PC-9 (cell line): ENCODE measurements at places on chromosomes 2 and 18.

- no peak overlapping the region for H3K4me3 ChIP-seq
- DNase-seq: no peak
- no peaks in the 10 kb centered on the region for H3K27me3 ChIP-seq
Measured at GRCh38 chr2:210956101-210956500, 399.7 kb downstream of the CPS1 start.

- H3K4me3 ChIP-seq: peak overlapping the region; percentile 45; the same call in 1 of the 2 replicates
- DNase-seq: peak; percentile 53
- H3K27ac ChIP-seq: no peak overlapping the region
Measured at GRCh38 chr2:45014016-45014702, 4.9 kb upstream of the SIX2 start.

GRCh38 chr2:135167273-135167672 is 115.2 kb downstream of the RAB3GAP1 start:
- H3K4me3 ChIP-seq: no peak overlapping the region
- H3K36me3 ChIP-seq: peaks cover 24% of the 10 kb centered on the region
- DNase-seq: no peak
- H3K4me1 ChIP-seq: peaks cover 10% of the 10 kb centered on the region

DNA sequence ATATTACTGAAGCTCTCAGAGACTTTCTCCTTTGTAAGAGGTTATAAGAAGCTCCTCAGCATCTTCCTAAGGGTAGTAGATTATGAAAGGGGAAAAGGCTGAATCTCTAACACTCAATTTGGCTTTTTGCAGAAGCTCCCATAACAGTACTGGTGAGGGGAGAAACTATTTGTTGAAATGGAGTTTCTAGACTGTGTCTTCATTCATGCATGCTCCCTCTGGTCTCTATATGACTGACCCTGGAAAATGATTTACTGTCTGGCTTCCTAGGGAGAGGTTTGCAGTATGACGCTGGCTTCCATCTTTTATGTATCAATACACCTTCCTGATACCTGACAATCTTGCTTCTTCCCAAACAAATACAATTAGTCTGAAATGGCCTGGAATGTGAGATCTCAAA is 63.9 kb downstream of the LDAH start:
- no peak for DNase-seq
- no peaks in the 10 kb centered on the region for H3K27me3 ChIP-seq
- H3K4me1 ChIP-seq: no peaks in the 10 kb centered on the region

DNA sequence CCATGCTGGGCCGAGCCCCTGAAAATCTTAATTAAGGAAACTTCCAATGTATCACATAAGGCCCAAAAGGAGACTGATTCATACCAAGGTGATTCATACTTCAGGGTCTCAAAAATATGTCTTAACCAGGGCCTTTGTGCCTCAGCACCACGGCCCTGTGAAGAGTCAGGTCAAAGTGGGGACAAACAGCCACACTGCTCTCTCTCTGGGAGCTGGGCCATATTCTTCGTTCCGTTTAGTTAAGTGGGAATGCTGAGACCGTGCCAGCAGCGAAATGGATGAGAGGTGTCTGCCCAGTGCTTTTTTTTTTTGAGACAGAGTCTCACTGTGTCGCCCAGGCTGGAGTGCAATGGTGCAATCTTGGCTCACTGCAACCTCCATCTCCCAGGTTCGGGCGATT is 9.3 kb upstream of the PTMA start:
- no peaks in the 10 kb centered on the region for H3K27me3 ChIP-seq
- H3K27ac ChIP-seq: no peak overlapping the region
- no peaks in the 10 kb centered on the region for H3K4me1 ChIP-seq

DNA sequence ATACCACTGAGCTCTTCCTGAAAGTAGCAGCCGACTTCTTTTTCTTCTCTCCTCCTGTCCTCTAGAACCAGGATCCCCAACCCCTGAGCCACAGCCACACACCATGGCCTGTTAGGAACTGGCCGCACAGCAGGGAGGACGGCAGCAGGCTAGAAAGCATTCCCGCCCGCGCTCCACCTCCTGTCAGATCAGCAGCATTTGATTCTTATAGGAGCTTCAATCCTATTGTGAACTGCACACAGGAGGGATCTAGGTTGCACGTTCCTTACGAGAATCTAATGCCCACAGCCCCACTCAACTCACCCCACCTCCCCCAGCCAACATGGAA is 179.1 kb upstream of the SH3BP4 start:
- no peak for DNase-seq
- H3K27ac ChIP-seq: no peak overlapping the region
- H3K36me3 ChIP-seq: no peaks in the 10 kb centered on the region
- no peaks in the 10 kb centered on the region for H3K27me3 ChIP-seq

DNA sequence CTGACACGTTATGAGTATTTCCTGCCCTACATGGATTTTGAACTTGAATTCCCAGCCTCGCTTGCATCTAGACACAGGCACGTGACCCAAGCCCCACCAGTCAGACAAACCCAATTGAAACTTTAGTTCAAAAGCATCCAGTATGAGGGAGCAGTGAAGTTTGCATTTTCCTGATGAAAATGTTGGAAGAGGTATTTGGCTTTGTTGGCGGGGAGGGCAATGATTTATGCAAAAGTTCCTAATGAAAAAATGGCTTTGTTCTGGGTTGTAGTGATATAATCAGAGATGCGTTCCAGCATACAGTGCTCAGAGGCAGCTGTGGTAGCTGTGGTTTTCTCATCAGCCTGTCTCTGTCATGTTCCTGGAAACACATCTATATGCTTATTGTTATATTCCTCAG is 36.8 kb upstream of the CPS1 start:
- H3K36me3 ChIP-seq: no peaks in the 10 kb centered on the region
- H3K27me3 ChIP-seq: no peaks in the 10 kb centered on the region
- H3K4me3 ChIP-seq: no peak overlapping the region
- H3K27ac ChIP-seq: no peak overlapping the region
- no peaks in the 10 kb centered on the region for H3K4me1 ChIP-seq

DNA sequence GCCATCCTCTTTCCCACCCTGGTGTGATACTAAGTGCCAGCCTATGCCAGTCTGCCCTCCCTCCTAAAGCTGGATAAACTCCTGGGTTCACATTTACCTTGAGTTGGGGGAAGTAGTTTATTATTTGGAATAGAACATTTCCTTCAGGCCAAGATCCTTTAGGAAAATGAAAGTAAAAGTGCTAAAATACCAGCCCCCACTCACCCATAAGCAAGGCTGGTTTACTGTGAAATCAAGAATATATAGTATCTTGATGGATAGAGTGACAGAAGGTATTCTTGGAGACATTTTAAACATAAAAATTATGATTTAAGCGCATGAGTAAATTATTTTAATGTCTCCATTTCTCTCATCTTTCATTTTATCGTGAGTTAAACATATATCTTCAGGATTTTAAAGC is 27.1 kb downstream of the ZNF532 start:
- H3K4me3 ChIP-seq: no peak overlapping the region
- H3K36me3 ChIP-seq: no peaks in the 10 kb centered on the region
- DNase-seq: no peak
- H3K4me1 ChIP-seq: no peaks in the 10 kb centered on the region
- no peaks in the 10 kb centered on the region for H3K27me3 ChIP-seq

- DNase-seq: peak; percentile 76
- H3K4me1 ChIP-seq: peaks cover 33% of the 10 kb centered on the region
Measured at GRCh38 chr2:97691166-97691565, 21.7 kb downstream of the C2orf92 start.

- H3K4me3 ChIP-seq: no peak overlapping the region
- no peak overlapping the region for H3K27ac ChIP-seq
- H3K27me3 ChIP-seq: no peaks in the 10 kb centered on the region
- H3K4me1 ChIP-seq: no peaks in the 10 kb centered on the region
Measured at GRCh38 chr2:213455316-213456008, 171.2 kb downstream of the SPAG16 start.

- peaks cover 22% of the 10 kb centered on the region for H3K4me1 ChIP-seq
- no peaks in the 10 kb centered on the region for H3K36me3 ChIP-seq
- no peak for DNase-seq
- H3K27me3 ChIP-seq: no peaks in the 10 kb centered on the region
- no peak overlapping the region for H3K4me3 ChIP-seq
Measured at GRCh38 chr2:18626958-18627650, 37.7 kb upstream of the NT5C1B start.

DNA sequence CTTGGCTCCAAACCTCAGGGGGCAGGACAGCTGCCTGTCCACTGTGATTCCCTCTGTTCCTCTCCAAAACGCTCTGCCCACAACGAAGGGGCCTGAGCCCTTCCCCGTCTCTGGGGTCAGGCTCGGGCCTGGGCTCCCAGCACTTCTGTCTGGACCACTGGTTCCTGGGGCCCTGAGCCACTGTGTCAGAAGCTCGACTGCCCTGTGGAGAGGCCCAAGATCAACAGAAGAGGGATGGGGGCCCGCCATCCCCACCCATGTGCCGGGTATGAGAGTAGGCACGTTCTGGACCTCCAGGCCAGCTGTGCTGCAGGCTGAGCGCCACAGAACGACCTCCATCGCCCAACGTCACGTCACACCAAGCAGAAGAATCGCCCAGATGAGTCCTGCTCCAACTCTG is 119.9 kb upstream of the HS6ST1 start:
- H3K4me1 ChIP-seq: 0 out of 2 replicates have a peak, but pooled peaks cover 5% of the 10 kb centered on the region
- H3K27ac ChIP-seq: no peak overlapping the region
- no peak for DNase-seq
- H3K27me3 ChIP-seq: no peaks in the 10 kb centered on the region
- H3K36me3 ChIP-seq: no peaks in the 10 kb centered on the region
- no peak overlapping the region for H3K4me3 ChIP-seq

DNA sequence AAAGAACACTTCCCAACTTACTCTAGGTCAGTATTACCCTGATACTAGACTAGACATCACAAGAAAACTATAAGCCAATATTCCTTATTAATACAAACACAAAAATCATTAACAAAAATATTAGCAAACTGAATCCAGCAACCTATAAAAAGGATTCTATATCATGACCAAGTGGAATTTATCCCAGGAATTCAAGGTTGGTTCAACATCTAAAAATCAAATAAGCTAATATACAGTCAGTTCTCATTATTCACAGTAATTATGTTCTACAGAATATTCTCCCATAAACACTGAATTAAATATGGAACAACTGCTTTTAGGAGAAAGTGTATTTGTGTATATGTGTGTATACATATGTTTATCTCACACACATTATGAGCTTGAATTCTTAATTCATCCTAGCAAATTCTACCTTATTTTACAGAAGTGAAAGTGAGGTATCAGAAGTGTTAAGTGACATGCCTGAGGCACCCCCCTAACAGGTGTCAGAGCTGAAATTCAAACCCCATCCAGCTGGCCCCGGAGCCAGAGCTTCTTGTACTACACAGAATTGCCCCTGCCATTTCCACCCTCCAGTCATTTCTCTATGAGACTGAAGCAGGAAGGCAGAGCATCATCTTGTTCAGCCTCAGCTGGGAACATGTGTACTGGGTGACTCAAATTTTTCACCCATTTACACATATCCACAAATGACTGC is 77.8 kb downstream of the MALT1 start:
- no peak overlapping the region for H3K27ac ChIP-seq
- H3K4me3 ChIP-seq: no peak overlapping the region
- H3K27me3 ChIP-seq: no peaks in the 10 kb centered on the region
- peaks cover 30% of the 10 kb centered on the region for H3K36me3 ChIP-seq
- no peak for DNase-seq
- no peaks in the 10 kb centered on the region for H3K4me1 ChIP-seq

DNA sequence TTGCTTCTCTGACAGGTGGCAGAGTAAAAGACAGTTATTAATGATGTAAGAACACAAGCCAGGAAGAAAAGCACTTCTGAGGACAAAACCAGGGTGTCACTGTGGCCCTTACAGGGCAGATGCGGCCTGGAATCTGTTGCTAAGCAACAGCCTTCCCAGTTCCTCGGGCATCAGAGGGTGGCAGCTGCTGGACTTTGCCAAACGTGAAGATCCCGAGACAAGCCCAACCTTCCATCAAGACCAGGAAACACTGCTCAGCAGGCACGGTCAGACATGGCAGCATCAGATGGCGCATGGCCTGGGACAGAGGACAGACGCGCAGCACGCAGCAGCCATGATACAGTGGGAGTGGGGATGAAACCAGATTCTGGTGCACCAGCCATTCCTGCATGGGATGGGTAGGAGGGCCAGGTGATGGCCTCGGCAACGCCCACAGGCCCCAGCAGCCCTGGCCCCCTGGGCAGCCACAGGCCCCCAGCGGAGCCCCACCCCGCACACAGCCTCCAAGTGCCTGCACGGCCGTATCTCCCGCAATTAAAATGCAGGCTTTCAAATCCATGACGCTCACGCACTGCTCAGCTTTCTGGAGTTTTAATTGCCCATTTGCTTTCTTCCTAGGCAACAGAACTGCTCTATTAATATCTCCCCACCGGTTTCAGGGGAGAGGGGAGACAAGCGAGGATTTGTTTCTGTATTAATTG is 89.0 kb downstream of the EIPR1 start:
- no peaks in the 10 kb centered on the region for H3K27me3 ChIP-seq
- no peaks in the 10 kb centered on the region for H3K36me3 ChIP-seq
- H3K27ac ChIP-seq: no peak overlapping the region

DNA sequence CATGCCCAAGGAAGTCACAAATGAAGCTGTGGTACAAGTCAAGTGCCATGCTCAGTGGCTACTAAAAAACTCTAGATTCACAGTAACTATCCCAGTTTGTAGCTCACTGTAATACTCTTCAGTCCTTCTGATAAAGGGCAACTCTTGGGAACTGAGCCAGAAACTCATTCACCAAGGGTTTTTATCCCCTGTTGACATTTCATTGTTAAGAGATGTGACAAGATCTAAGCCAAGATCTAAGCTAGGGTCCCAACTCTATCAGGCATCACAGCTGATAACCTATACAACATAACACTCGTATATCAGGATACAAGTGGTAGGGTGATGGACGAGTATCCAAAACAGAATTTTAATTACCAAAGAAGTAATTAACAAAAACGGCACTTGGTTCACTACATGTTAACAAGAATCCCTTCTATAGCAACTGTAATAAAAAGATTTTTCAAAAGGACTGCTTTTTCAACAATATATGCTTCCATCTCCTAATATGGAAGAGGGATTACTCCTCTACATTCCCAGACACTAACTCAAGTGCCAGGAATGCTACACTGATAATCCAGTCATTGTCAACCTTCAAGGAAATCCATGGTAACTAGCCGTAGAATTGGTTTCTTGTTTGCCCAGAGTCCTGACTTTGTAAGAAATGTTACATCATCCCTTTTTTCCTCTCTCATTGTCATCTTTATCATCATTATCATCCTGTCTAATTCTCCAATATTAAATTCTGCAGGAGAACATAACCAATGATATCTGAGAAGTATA is 111.7 kb downstream of the CDH2 start:
- DNase-seq: no peak
- no peaks in the 10 kb centered on the region for H3K27me3 ChIP-seq
- no peaks in the 10 kb centered on the region for H3K4me1 ChIP-seq
- H3K27ac ChIP-seq: no peak overlapping the region

GRCh38 chr18:8703092-8703709 is 2.2 kb upstream of the MTCL1 start:
- no peak for DNase-seq
- no peak overlapping the region for H3K27ac ChIP-seq
- peaks cover 21% of the 10 kb centered on the region for H3K4me1 ChIP-seq
- H3K36me3 ChIP-seq: no peaks in the 10 kb centered on the region

- no peaks in the 10 kb centered on the region for H3K36me3 ChIP-seq
- no peaks in the 10 kb centered on the region for H3K27me3 ChIP-seq
- H3K4me3 ChIP-seq: no peak overlapping the region
- peaks cover 13% of the 10 kb centered on the region for H3K4me1 ChIP-seq
- no peak for DNase-seq
Measured at GRCh38 chr2:237191714-237192081, 106.0 kb downstream of the COPS8 start.
